ENCODE measurements at places on chromosomes 2 and 18. TPM values are rescaled to one million over a fixed set of nuclear protein-coding genes. Genes with fewer than 3 reads are reported as not detected.

DNA sequence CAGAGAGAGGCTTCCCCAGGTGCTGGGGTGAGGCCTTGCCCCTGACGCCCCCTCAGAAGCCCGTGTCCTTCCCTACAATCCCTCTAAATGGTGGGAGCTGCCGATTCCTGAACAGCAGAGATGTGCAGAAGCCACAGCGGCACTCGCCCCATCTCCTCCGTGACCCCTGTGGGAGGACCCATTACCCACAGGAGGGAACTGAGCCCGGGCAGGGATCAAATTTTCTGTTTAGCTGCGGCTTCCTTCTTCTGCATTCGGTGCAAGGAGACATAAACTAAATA is 181.2 kb upstream of the RAB6C start:
- no peak for DNase-seq

- no peak for DNase-seq
Measured at GRCh38 chr2:58497168-58497567, 256.0 kb upstream of the FANCL start.

DNA sequence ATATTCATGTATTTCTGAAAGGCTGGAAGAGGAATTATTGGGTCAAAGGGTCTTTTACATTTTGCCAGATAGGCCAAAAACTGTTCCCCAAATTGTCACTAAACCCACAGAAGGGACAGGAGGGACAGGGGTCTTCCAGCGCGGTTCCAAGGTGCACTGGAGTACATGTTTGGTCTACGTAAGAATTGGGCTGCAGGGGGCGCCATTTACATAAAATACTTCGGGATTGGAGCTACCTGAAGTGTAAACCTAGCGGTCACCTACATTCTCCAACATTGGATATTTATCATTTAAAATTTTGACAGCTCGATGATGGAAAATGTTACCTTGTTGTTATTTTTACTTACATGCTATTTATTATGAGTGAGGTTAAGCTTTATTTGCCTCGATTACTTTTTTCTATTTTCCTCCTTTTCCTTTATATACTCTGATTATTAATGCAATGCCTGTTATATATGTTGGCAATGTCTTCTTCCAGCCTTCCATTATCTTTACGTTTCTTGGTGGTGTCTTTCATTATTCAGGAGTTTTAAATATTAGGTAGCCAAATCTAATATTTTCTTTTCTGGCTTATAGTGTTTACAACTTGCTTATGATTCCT is 43.0 kb upstream of the RAB6C start:
- DNase-seq = no peak

DNA sequence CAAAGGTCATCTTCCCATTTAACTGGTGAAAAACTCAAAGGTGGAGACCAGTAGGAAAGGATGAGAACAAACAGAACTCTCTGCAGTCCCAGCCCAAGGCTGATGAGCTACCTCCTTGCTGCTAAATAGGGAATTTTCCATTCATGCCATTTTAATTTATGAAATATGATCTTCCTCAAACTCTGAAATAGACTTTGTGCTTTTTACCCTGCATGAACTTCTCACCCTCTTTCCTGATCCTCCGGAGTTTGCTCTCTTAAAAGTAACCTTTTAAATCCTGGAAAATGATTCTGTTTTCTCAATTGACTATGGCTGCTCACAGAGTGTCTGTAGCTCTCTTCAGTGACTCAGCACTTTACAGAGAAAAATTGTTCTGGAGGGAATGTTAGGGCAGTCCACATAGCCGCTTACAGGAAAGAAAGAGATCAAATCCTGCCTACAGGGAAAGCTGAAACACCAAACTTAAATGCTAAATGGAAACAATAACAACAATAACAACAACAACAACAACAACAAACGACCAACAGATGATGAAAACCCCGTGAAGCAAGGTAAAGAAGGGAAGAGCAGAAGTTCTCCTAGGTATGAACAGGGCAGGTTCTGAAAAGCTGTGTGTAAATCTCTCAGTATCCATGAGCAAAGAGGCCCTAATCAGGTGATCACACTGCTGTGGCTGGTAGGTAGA is 79.8 kb upstream of the SESTD1 start:
- no peak for DNase-seq

OSBPL6 gene
- 2.0 TPM for total RNA-seq
